ENCODE measurements at places on chromosomes 6 and 20.

DNA sequence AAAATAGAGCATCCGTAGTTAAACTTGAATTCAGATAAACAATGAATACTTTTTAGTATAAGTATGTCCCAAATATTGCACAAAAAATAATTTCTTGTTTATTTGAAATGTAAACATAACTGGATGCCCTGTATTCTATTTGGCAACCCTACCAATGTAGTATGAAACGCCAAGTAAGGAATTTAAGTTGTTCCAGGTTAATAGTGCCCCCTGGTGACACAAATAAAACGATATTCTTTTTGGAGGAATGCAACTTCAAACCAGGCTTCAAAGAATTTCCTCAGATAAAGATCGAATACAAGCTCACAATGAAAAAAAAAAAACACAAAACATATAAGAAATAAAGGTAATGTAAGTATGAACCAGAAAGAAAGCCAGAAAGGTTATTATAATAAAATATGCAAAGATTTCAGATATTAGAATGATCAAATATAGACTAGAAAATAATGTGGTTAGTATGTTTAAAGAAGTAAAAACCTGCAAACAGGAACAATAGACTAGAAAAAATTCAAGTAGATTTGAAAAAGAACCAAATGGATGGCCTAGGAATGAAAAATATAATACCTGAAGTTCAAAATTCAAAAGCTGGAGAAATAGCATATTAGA lies 18.4 kb upstream of the AKAP7 start:
- no peak for DNase-seq

DNA sequence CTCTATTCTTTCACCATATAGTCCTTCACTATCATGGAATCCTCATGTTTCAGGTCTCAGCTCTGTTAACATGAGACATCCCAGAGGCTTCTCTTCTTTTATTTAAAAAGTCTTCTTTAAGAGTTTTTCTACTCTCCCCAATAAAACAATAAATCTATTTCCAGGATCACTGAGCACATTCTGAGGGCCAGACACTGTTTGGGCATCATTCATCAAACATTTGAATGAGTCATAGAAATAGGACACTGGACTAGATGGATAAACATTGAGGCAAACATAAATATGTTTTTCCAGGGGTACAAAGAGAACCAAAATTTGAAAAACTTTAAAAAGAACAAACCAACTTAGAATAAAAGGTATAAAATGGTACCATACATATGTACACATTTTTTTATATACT lies 554.4 kb downstream of the KIF16B start:
- no peak for DNase-seq

- no peak for DNase-seq
Measured at GRCh38 chr6:149032599-149033405, 284.7 kb upstream of the TAB2 start.

GRCh38 chr6:150590446-150590845 lies 9.2 kb upstream of the PLEKHG1 start:
- no peak for DNase-seq

DNA sequence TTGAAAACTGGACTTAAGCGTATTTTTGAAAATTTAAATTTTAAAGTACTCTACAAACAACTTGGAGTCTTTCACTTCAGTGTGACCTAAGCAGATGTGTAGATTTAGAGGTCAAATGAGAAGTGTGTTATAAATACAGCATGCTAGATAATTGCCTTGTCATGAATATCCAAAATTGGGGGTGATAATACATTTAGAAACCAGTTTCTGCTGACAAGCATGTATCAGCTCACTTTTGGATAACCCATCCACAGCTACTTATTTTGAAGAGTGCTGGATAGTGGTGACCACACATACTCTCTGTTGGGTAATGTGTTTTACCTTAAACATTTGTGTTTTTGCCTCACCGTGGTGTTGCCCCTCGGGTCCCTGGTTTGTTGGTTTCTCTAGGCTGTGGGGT lies 14.9 kb downstream of the RREB1 start:
- no peak for DNase-seq

DNA sequence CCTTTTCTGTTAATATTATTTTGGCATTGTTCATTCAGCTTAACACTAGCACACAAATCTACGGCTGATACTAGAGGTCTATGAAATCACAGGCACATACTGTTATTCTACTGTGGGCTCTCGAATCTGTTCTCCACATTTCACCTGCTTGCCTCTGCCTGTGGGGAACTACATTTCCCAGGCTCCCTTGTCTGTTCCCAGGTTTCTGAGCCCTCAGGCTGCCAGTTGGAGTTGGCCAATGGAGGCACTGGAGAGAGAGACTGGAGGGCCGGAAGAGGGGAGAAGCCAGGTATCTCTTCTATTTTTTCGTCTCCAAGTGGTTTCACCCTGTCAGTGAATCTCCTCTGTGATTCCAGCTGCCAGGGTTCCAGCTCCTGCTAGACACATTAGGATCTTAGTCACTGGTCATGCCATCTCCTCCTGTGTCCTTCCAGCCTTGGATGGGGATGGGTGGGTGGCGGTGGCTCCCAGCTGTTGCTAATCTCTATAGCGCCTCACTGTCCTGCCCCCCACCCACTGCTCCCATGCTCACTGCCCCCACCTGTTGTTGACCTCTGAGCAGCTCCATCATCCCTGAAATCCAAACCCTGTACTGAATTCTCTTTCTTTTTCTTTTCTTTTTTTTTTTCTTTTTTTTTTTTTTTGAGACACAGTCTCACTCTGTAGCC lies 188.2 kb downstream of the LRFN2 start:
- no peak for DNase-seq

Data from NCI-H2081 treated with DMSO at 0.1 percent for 48 hours (cell line).